Activated CD8-positive, alpha-beta memory T cell treated with anti-CD3 and anti-CD28 coated beads for 48 hours (primary cell): ENCODE measurements at places on chromosomes 12 and 14.

- no peak for DNase-seq
Measured at GRCh38 chr14:30995689-30996088, 29.8 kb upstream of the AP4S1 start.

DNA sequence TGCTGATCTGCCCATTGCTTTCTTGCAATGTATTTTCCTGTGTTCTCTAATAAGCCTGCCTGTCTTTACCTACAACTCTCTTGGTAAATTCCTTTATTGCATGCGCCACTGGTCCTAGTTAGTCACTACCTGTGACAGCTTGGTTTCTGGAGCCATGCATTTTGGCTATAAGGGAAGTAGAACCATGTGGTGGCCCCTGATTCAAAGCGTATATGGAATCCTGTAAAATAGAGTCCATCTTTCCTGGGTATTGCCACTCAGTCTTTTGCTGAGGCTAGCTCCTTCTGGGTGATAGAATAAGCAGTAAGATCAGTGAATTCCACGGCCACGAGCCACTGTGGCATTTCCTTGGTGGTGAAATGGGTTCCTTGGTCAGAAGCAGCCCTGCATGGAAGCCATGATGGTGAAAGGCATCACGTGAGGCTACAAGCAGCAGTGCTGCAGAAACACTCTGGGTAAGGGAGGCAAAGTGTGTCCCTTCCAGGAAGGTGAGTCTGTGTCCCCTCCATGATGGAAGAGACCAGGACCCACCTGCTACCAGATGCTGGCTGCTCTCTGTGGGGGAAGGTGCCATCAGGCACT is 19.6 kb downstream of the TNFAIP2 start:
- no peak for DNase-seq

GRCh38 chr14:92513204-92513965 is at the start of gene RIN3:
Gene RIN3 (plus strand): TSS chr14:92513781. CDS start chr14:92513933, 152 bp downstream.
- peak; percentile 30 for DNase-seq

DNA sequence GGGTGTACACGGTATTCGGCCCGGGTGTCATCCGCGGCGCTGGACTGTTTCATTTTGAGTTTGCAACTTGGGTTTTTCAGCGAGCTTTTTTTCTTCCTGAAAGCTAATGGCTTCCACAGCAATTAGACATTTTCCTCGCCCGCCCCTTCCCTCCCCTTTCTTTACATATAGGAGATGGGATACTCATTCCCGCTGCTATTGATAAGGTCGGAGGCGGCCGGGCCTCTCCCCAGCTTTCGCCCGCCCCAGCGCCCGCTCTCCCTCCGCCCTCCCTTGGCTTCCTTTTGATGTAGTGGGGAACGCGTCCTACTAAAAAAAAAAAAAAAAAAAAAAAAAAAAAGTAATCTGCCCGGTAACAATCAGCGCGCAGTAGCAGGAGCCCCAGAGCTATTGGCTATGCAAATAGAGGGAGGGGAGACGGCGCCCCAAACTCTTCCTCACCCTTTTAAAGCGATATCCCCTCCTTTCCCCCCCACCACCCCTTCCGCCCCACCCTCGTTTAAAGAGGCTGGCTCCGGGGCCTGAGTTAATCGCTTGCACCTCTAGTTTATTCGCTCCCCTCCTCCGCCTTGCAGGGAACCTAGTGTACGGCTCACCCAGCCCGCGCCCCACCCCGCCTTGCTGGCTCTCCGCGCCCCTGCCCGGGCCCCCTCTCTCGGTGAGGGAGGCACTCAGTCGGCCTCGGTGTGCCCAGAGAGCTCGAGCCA is 1.7 kb upstream of the CCND2 start:
- DNase-seq, result peak; percentile 74

DNA sequence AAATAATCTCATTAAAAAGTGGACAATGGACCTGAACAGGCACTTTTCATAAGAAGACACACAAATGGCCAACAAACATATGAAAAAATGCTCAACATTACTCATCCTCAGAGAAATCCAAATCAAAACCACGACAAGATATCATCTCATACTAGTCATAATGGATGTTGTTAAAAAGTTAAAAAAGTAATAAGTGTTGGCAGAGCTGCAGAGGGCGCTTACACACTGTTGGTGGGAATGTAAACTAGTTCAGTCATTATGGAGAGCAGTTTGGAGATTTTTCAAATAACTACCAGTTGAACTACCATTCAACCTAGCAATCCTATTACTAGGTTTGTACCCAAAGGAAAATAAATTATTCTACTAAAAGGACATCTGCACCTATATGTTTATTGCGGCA is 47.2 kb downstream of the FOXG1 start:
- DNase-seq, result no peak

DNA sequence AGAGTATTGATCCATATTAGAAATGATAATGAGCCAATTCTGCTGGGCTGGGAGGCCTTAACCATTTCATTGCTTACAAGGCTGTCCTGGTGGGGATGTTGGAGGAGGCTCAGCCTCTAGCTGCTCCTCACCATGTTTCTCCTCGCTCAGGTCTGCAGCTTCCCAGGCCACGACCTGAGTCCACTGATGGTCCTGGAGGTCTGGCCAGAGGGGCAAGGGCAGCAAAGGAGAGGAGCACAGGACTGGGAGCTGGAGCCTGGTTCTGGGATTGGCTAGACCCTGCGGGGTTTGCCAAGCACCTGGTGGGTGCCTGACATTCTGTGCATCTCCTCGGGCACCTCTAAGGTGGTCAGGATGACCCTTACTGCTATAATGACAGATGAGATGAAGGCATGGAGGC is 92.6 kb downstream of the KIF26A start:
- DNase-seq, result no peak

DNA sequence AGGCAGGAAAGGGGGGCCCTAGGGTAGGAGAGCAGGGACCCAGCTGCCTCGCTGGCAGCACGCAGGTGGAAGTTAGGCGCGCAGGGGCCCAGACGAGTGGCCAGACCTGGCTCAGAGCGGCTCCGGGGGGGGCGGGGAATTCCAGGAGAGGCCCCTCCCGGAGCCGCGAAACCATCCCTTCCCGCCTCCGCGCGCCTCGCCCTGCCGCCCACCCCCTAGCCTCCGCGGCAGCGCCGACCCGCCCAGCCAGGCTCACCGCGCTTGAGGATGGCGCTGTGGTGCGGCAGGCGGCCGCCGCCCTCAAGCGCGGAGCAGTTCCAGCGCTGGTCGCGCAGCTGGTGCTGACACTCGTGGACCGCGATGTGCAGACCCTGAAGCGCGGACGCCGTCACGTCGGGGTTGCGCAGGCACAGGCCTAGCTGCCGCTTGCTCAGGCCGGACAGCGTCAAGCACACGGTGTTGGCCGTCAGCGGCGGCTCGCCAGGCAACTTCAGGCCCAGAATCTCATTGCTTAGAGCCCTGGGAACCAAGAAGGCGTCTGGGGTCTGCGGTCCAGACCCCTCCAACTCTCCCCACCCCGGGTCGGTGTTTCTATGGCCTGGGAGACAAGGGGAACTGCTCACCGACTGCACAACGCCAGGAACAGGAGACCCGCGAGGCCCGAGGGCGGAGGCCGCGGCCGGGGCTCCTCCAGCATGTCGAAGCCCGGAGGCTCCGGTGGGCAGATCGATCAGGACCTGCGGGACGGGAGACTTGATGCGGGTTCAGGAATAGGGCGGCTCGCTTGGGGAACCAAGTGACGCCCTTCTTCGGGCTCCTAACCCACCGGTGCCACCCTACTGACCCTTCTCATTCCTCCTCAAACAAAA is 1.5 kb downstream of the WNT10B start:
- no peak for DNase-seq

DNA sequence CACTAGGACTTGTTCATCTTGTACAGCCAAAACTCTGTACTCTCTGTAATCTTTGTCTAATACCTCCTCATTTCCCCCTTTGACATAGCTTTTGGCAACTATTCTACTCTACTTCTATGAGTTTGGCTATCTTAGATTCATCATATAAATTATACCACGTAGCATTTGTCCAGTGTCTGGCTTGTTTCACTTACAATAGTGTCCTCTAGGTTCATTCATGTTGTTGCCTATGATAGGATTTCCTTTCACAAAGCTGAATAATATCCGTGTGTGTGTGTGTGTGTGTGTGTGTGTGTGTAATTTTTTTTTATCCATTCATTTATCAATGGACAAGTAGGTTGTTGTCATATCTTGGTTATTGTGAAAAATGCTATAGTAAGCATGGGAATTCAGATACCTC is 209.5 kb downstream of the KCNC2 start:
- no peak for DNase-seq

DNA sequence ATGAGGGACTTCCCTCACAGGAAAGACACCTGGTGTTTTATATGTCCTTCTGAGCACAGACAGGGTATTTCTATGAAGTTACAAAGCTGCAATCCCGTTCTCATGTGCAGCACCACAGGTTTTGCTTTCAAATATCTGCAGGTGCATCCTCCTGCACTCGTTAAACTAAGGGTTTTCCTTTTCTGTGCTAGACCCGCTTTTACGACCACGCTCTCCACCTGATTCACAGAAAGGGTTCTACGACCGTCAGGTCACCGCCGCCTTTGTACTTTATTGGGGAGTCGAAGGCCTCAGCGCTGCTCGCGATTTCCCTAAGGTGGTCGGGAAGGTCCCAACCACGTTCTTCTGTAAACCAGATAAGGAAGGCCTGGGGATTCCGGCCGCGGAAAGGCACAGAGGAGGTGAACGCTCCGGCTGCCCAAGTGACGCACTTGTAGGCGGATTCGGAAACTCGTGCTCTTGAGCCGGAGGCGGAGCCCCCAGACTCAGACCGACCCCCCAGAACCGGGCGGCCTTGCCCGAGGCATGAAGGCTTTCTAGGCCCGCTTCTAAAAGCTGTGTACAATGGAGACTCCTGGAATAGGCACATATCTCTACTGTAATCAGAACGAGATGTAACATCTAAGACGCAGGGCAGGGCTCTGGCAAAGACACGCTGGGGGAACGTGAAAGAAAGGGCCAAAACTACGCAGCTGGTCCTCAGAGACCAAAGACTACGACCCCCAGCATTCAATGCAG is 995 bp upstream of the HSP90B1 start:
- DNase-seq, result peak; percentile 67

GRCh38 chr12:5498076-5498475 is 66.2 kb downstream of the NTF3 start:
- no peak for DNase-seq

GRCh38 chr14:20676072-20676471 is 8.3 kb upstream of the RNASE4 start:
- no peak for DNase-seq

- no peak for DNase-seq
Measured at GRCh38 chr12:78580296-78580695, 284.3 kb upstream of the SYT1 start.

DNA sequence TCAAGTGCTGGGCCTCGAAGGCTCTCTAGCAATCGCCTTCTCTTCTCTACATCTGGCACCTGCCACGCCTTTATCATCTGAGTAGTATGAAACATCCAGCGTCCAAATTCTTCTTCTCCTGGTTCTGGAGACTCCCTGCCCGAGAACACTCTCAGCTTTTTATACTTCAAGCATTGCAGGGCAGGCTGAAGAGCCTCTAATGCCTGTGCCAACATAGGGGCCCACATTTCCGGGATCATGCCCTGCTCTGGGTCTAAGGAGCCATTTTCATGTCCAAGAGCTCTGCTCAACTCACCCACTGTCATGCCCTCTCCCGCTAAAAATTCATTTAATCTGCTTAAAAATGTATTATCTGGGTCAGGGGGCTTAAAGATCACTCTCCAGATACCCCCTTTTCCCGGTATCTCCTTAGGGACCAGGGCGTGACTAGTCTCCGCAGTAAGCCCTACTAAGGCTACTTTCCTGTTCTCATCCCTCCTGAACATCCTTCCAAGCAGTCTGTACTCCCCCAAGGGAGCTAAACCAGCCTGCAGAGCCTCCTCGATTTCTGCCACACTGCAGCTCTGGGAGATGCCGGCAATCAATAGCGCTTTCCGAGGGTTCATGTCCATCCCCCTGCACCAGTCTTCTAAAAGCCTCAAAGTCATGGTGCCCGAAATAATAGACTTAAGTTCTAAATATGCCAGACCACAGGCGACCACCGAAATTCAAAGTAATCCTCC is 940 bp downstream of the MOAP1 start:
- no peak for DNase-seq

GRCh38 chr12:113826805-113827538 is 139.2 kb downstream of the RBM19 start:
- no peak for DNase-seq

DNA sequence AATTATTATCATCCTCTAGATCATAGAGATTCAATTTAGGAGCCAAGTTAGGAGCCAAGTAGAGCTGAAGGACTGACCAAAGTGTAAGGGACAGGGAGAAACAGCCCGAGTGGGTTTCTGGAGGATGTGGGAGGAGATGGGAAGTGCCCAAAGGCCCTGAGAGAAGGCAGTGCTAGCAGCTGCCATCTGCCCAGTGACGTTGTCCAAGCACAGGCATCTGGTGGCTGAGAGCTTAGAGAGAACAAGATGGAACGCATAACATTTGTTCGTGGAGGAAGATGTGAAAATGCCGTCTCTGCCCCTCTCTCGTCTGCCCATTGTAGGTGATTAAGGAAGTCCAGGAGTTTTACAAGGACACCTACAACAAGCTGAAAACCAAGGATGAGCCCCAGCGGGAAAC is 34.7 kb downstream of the CD9 start:
- no peak for DNase-seq

DNA sequence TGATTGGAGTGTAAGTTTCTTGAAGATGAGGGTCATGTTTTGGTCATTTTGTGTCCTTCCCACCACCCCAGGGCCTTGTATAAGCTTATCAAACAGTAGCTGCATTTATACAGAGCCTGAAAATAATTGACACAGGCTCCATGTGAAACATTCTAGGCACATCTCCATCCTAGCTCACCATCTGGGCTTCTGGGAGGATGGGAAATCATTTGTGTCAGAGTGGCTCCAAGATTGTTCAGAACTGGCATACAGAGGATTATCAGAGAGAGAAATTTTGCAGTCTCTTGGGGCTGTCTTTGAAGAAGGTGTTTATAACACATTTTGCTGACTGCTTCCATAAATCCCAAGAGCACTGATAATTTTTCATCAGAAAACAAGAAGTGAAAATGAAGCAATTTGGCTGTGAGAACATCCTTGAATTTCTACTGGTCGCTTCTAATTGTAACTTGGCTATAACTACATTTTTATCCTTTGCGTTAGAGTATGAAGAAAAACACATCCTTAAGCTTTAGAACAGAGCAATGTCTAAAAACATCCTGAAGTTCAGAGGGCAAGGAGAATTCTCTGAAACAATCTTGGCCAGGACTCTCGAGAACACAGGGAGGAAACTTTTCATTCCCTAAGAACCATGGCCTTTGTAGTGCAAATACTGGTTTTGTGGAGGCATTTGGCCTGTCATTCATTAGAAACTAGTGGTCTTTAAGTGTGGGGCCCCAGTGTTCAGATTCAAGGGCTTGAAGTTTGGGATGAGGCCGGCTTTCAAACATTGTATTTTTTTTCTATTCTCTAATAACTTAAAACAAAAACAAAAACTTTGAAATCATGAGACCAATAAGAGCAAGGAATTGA is 151.1 kb downstream of the DACT1 start:
- DNase-seq, result no peak

- DNase-seq, result no peak
Measured at GRCh38 chr12:52364061-52364460, 3.2 kb downstream of the KRT85 start.

- DNase-seq, result no peak
Measured at GRCh38 chr12:69071091-69071370, 138.1 kb upstream of the CPM start.

DNA sequence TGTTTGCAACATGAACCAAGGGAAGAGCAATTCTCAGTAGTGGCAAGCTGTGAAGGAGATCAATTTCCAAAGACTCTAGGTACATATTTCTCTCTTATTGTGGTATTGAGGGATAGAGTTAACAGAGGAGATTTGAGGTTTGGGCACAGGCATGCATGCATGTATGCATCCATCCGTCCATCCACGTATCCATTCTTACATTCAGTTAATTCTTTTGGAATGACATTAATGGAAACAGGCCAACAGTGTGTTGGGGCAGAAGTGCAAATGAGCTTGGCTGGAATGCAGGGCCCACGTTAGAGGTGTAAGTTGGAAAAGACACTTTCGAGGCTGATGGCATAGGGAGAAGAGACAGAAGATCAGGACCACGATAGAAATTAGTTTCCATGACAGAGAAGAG is 216.9 kb upstream of the PELI2 start:
- no peak for DNase-seq
